AG08395 (cell line): ENCODE measurements at places on chromosomes 1 and 21.

DNA sequence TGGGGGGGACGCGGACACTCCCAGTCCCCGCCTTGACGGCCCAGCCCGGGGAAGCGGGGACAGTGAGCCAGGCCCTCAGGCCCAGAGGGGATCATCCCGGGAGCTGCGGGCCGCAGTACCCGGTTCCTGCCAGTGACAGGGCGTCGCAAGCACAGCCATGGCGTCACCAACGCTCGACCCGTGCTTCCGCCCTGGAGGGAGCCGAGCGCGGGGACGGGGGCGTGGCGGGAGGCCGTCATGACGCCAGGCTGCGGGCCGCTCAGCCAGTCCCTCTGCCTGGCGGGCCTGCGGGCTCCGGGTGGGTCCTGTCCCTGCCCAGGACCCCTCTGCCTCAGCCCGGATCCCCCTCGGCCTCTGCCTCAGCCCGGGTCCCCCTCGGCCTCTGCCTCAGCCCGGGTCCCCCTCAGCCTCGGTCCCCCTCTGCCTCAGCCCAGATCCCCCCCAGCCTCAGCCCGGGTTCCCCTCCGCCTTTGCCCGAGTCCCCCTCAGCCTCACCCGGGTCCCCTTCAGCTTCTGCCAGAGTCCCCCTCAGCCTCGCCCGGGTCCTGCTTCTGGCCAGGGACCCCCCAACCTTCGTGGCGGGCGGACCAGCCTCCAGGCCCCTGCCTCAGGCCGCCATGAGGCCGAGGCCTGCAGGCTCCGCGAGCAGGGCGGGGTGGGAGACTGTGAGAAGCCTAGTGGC, 2.3 kb upstream of the SLC2A5 start:
- DNase-seq, result no peak

DNA sequence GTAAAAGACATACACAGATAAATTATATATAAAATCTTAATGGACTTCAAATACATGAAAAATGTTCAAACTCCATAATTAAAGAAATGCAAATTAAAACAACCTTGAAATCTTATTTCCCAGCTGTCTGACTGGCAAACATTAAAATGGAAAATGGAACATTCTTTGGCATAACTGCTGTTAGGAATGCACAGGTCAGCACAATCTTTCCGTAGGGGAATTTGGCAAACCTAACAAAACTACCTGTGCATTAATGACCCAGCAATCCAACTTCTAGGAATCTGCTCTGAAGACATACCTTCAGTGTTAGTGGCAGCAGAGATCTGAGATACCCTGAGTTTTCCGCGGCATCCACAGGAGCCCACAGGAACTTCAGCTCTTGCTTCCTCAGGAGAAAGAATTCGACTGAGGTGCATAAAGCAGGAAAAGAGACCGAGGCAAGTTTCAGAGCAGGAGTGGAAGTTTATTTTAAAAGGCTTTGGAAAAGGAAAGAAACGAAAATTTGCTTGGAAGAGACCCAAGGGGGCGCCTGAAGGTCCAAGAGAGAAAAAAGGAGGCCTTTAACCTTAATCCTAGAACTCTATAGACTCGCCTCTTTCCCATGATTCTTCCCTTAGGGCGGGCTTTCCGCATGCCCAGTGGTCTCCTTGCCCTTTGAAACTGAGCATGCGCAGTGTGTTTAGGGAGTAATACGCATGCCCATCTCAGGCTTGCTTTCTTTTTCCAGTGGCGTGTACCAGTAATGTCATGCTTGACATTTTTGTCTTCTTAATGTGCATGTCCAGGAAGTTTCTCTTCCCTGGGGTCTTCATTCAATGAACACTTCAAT, 24.8 kb downstream of the LYPD8 start:
- DNase-seq, result no peak

GRCh38 chr1:85201340-85202091, 700 bp upstream of the SYDE2 start:
- DNase-seq, result peak; percentile 88

- no peak for DNase-seq
Observed at GRCh38 chr1:79283451-79283850, 276.9 kb upstream of the ADGRL4 start.

DNA sequence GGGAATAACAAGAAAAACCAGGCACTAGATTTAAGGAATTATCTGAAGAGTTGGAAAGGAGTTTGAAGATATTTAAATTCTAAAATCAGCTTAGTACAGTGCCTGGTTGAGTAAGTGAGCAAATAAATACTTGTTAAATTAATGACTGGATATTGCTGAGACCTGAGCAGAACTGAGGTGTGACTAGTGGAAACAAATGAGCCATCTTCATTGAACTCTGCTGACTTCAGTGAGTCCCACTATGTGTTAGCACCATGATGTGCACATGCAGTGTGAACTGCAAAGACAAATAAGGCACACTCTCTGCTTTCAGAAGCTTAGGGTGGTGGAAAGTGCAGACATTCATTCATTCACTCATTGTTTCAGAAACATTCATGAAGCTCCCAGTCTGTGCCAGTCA, 48.7 kb downstream of the ELAPOR1 start:
- DNase-seq, result no peak

DNA sequence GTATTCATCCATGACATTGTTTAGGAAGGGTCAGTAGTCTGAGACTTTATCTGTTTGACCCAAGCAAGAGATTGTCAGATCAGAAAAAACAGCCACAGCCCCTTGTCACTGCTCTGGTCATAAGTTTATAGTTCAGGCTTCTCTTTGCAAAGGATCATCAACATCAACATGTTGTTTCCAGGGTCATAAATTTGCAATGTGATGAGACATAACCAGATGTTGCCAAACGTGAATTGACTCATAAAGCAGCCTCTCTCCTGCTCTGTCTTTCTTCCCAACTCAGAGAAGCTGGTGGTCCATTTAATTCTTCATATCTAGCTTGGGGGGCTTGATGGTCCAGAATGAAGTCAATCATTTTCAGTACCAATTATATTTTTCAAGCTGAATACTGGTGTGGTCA, 507.2 kb upstream of the PBX1 start:
- peak; percentile 11 for DNase-seq

DNA sequence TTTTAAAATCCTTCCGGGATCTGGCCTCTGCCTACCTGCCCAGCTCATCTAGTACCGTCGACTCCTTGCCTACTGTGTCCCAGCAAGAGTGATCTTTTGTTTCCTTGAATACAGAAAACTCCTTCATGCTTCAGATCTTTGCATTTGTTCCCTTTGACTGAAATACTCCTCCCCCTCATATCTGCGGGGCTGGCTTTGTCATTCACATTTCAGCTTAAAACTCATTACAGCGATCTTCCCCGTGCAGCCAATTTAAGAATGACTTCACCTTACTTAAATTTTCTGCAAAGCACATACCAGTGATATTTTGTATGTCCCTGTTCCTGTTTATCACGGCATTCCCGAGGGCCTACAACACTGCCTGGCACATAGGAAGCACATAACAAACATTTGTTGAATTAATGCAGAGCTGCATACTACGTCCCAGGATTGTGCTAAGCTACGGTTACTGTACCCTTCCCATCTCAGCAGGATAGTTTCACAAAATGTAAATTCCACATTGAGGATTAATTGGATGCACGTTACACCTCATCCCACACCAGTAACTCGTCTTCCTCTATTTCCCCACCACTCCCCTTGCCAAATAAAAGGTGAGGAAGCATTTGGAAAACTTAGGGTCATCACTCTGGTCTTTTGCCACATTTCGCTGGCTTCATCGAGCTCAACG, 837 bp upstream of the DESI2 start:
- DNase-seq, result no peak

- no peak for DNase-seq
Observed at GRCh38 chr1:168333562-168334276, 53.0 kb downstream of the TBX19 start.

- peak; percentile 66 for DNase-seq
Observed at GRCh38 chr1:17561561-17561985, 22.1 kb downstream of the ARHGEF10L start.

DNA sequence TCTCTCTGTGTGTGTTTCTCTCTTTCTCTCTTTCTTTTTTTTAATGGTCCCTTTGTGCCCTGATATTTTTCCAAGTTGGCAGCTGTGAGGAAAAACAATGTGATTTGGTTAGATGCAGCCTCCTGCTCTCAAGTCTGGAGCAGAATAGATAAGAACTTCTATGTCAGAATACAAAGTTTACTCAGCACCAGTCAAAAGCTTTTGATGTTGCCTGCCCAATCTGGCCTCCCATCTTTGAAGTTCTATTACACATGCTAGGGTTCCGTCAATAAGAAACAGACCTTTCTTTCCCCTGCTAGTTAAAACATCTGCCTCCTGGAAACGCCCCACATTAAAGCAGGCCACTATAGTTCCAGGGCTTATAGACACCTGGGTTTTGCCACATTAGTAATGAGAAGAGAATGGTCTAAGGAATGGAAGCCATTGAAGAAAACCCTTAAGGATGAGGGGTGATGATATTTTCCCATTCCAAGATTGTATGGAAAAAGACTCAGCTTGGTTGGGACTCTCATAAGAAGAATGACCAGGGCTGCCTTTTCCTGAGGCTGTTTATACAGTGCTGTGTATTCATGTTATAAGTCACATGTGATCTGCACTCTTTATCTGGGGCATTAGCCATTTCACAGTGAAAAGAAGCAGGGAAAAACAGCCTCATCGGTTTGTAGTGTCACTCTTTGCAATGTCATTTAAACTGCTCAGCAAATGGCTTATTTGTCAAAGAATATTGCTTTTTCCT, 414.7 kb upstream of the PROX1 start:
- no peak for DNase-seq

DNA sequence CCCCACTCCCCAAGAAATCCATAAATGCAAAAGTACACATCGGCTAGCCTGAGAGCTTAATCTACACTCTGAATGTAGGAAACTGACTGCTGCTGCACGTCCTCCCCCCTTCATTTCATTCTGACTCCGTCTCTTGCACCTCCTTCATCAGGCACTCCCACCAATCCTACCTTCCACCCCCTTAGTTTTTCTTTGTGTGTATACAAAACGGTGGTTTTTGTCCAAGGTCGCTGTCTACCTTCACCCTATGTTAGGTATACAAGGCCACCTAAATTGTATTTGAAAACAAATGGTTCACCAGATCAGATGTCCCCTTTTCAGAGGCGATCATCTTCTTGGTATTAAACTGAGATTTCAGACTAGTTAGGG, 1.9 kb downstream of the WDR26 start:
- no peak for DNase-seq

DNA sequence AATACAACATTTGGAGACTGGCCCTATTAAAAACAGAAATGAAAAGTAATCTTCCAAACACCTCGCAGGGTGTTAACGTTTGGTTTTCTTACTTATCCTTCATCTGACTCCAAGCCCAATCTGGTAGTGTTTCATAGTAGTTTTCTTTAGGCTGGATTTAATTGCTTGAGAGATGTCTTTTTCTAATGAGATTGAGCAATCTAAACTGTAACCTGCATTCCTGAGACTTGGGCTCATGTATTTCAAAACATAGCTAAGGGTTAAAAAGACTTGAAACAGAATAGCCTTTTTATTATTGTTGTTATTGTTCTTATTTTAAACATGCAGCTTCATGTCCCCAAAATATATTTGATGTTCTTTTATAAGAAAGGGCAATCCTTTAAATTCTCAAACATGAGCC, 278.9 kb downstream of the TGFB2 start:
- no peak for DNase-seq

DNA sequence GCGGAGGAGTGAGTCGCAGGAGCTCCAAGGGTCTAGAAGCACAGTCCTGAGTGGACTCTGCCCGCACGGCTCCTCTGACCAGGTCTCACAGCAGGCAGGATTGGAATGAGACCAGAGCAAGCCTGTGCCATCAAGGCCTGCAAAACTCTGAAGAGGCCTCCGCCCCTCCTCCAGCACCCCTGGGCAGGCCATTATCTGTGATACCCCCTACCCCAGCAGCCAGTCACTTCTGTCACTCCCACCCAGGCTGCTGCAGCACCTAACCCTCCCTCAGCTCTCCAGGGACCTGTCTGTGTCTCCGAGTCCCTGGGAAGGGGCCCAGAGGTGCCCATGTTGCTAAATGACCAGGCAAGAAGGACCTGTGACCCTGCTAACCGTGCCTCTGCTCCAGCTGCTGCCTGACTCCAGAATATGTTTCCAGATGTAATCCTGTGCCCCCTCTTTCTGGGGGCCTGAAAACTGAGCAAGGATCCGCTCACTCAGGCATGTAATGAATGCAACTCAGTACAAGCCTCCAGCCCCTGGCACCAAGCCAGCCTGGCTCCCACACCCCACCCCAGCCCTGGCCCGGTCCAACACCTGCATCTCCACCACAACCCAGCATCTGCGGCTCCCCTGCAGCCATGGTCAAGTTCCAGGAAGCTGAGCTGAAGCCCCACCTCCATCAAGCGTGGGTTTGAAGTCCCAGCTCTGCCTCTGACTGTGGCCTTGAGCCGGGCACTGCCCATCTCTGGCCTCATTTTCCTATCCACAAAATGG, 22.1 kb upstream of the COL16A1 start:
- no peak for DNase-seq

- peak; percentile 13 for DNase-seq
Observed at GRCh38 chr21:32096411-32096810, 182.4 kb downstream of the MIS18A start.

DNA sequence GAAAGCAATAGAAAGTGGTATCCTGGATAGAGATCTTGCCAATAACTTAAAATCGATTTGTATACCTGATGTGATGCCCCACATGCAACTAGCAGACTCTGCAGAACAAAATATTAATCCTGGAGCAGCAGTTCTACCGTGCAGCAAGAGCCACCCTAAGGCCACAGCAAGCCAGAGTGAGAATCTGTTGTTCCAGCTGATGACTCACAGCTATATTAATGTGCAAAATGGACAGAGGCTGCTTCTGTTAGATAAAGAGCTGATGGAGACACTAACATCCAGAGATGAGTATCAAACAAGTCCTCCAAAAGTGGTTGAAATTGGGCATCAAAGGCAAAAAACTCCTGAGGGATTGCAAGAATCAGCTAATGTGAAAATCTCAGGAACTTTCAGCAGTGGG, 127.8 kb downstream of the MACF1 start:
- no peak for DNase-seq
